GF-D8 (cell line): ENCODE measurements at places on chromosomes 5 and 9.

GRCh38 chr9:93467062-93467416 is 13.7 kb upstream of the FAM120AOS start:
- no peak for DNase-seq

DNA sequence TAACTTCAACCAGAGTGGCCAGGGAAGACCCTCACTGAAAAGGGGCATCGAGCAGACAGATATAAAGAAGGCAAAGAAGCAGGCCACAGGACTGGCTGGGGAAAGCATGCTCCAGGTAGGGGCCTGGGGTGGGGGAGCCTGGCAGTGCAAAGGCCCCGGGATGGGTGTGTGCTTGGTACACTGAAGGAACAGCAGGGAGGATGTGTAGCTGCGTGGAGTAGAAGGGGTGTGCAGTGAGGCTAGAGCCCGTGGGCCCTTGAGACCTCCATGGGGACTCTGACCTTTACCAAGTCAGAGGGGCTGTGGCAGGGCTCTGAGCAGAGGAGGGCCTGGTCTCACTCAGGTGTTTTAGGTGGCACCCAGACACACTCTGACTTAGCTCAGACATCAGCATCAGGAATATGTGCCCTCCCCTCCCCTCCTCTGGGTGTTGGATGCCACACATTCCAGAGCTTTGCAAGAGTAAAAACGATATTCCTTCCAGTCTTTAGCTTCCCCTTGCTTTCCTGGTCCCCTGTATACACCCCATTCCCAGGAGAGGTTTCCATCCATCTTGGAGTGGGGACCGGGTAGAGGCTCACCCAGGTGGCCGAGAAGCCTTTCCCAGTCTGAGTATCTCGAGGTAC is 7.6 kb downstream of the TRIM7 start:
- DNase-seq: no peak

- DNase-seq: no peak
Observed at GRCh38 chr5:64834037-64834436, 65.3 kb downstream of the CWC27 start.

DNA sequence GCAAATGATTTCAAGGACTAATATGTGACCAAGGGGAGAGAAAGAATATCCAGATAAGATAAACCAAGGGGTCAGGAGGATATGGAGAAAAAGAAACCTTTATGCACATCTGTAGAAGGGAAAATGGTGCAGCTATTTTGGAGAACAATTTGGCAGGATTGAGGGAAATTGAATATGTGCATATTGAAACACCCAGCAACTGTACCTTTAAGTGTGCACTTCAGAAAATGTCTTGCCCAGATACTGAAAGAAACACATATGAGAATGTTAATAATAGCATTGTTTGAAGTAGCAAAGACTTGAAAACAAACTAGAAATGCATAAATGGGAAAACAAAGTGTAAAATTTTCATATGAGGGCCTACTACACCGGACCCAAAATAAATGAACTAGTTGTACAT is 599.6 kb downstream of the PSAT1 start:
- DNase-seq: no peak

DNA sequence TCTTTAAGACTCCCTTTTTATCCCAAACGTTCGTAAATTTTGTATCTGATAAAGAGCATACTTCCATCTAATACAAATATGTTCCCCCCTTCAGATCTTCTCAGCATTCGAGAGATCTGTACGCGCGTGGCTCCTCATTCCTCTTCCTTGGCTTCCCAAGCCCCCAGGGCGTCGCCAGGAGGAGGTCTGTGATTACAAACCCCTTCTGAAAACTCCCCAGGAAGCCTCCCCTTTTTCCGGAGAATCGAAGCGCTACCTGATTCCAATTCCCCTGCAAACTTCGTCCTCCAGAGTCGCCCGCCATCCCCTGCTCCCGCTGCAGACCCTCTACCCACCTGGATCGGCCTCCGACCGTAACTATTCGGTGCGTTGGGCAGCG is 19.9 kb downstream of the CDKN2A start:
- DNase-seq: no peak

GRCh38 chr9:77751341-77752091 is 103.4 kb upstream of the GNA14 start:
- peak; percentile 12 for DNase-seq

- peak; percentile 63 for DNase-seq
Observed at GRCh38 chr9:37146410-37146809, 26.0 kb downstream of the ZCCHC7 start.

GRCh38 chr9:6229619-6230018 is 14.0 kb downstream of the IL33 start:
- no peak for DNase-seq

GRCh38 chr5:968881-969280 is 39.7 kb upstream of the NKD2 start:
- no peak for DNase-seq

DNA sequence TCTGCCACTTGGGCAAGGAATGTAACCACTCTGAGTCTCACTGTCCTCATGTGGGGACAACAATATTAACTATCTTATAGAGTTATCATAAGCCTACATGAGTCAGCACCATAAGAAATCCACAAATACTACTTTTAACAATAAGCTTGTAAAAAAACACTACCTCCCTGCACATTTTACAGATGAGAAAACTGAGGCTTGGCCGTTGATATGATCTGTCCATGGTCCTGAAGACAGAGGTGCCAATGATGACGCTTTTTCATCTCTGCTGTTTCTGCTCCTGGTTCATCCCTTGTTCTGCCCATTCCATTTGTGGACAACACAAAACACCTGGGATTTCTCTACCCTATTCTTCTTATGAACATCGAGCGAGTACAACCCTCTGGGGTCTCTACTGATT is 23.4 kb upstream of the STRBP start:
- DNase-seq: no peak

DNA sequence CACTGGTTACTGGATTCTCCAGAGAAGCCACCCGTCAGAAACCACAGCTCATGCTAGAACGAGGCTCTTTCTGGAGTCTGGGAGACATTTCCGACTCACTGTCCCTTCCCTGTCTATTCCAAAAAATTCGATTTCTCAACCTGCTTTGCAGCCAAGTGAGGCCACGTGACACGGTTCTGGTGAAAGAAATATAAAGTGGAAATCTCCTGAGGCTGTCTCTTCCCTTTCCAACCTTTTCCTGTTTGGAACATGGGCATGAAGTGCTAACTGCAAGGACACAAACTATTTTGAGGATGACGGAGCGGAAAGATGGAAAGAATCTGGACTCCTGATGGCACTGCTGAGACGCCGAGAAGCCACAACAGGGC is 6.1 kb upstream of the PTGS1 start:
- DNase-seq: no peak

DNA sequence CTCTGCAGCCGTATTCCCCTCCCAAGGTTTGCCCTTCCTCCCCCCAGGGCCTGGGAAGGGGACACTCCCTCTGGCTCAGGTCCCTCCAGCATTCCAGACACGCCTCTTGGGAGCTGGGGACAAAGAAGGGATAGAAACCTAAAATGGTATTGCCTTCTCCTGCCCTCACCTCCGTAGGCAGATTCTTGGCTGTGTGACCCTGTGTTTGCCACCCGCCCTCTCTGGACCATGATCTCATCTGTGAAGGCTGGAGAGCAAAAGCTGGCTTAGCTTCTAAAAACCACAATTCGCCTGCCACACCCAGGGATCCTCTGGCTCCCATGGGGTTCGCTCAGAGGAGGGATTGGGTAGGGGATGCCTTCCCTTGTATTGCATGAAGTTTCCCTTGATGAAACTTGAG is 7.7 kb downstream of the AQP3 start:
- DNase-seq: no peak

DNA sequence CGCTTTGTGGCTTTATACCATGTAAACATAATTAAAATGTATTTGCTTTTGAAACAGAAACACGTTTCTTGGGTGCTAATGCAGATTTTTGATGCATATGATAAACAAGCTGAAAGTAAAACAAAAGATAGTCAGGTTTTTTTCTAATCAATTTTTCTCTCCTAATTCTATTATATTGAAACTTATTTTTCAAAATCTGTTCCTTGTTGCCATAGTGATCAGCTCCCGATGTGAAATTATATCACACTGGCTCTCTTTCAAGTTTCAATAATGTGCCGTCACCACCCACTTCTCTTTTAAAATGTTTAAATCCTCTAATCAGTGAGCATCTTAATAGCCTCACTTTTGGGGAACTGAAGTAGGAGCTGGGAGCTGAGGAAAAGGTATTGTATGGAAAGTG is 36.4 kb upstream of the DAPK1 start:
- no peak for DNase-seq

DNA sequence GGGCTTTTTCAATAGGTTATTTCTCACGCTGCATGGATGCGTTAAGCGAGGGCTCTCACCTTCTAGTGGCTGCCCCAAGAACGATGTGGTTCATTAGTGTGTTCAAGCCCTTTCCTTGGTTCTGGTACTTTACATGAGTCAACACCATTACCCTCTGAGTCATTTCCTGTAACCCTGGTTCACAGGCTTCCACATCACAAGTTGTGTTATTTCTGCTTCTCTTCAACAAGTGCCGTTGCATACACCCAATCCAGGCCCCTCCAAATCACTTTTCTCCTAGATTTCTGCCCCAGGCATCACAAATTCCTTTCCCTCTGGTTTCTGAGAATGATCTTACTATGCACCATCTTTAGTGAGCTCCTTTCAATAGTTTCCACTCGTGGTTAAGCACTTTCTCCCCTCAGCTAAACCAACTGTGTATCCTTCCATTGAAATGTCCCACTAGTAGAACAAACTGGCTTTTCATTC is 69.5 kb upstream of the RAD23B start:
- DNase-seq: no peak

GRCh38 chr9:19186232-19186631 is 44.3 kb upstream of the DENND4C start:
- DNase-seq: no peak

- DNase-seq: no peak
Observed at GRCh38 chr5:113971454-113971853, 390.4 kb upstream of the KCNN2 start.

GRCh38 chr5:176152191-176152929 is 85.9 kb upstream of the SIMC1 start:
- DNase-seq: no peak

- DNase-seq: no peak
Observed at GRCh38 chr9:119526698-119527097, 157.5 kb upstream of the BRINP1 start.

DNA sequence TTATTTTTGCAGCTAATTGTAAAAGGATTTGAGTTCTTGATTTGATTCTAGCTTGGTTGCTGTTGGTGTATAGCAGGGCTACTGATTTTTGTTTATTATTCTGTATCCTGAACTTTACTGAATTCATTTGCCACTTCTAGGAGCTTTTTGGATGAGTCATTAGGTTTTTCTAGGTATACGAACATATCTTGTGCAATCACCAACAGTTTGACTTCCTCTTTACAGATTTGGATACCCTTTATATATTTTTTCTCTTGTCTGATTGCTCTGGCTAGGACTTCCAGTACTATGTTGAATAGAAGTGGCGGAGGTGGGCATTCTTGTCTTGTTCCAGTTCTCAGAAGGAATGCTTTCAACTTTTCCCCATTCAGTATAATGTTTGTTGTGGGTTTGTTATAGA is 210.8 kb downstream of the FGF10 start:
- peak; percentile 41 for DNase-seq

DNA sequence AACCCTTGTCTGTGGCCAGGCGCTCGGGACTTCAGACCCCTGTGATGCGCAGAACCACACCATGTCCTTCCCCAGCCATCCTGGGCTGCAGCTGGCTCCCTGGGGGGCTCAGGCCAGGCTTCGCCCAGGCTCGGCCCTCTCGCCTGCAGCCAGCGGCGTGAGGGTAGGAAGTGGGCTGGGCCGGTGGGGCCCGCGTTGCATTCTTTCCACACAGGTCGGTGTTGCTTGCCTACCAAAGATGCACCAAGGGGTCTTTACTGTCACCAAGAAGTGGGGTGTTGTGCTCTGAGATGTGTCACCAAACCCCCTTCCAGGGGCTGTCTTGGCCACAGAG is 48.3 kb upstream of the RNF130 start:
- DNase-seq: no peak

DNA sequence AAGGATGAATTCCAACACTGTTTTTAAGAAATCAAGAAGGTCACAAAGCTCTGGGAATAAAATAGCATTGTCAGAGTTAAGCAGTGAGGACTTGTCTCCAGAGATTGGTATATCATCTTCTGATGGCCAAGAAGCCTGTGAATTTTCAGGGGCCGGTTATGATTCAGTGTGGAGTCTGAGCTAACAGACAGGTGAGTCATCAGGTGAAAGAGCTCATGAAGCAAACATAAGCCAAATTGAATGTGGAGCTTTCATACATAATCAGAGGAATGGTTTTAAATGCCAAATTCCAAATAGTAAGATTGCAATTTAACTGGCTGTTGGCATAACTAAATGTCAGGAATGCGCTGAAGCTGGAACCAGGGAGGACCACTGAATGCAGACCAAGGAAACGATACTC is 494.2 kb downstream of the MTRR start:
- DNase-seq: no peak

DNA sequence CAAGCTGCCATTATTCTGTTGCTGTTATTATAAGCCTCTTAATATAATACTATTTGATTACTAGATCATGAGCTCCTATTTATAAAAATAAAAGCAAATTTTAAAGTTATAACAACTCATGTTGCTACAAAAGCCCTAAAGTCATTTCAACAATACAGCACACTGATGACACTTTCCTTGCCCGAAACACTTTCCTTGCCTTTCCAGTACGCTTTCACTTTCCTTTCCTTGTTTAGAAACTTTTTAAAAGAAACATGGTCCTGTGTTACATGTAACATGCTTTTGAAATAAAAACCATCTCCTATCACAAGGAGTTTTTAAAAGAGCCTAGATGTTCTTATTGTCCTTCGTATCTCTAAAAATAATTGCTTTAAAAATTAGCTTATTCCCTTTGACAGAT is 688.4 kb downstream of the PTPRD start:
- DNase-seq: no peak

- no peak for DNase-seq
Observed at GRCh38 chr5:135085133-135085935, 51.3 kb upstream of the PITX1 start.

DNA sequence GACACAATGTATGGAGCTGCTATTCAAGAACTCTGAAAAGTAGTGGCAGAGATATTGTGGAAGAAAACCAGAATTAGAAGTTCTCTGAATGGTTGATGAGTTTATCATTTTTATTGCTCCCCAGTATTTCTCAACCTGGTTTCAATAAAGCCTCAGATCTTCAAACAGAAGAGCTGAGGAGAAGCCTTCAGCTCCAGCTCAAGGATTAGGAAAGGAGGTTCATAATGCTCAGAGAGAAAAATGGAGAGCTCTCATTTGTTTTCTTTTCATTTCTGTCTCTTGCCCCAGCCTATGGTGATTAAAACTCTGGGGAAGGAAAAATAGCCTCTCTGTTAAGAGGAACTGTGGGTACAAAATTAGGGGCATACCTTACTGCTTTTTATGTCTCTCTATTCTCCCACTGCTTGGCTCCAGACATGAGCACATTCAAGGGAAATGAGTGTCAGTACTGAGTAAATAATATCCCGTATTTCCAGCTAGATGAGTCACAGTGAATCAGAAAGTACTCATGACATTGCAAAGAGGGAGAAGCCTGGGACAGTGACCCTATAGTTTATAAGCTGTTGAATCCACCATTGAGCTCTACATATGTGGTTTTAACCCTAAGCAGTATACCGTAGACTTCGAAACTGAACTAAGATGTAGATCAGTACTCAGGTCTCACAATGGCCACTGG is 138.1 kb downstream of the EMB start:
- DNase-seq: no peak

GRCh38 chr5:166938071-166938470 is 1353.4 kb upstream of the WWC1 start:
- no peak for DNase-seq
